ENCODE measurements at places on chromosomes 11 and 22.

DNA sequence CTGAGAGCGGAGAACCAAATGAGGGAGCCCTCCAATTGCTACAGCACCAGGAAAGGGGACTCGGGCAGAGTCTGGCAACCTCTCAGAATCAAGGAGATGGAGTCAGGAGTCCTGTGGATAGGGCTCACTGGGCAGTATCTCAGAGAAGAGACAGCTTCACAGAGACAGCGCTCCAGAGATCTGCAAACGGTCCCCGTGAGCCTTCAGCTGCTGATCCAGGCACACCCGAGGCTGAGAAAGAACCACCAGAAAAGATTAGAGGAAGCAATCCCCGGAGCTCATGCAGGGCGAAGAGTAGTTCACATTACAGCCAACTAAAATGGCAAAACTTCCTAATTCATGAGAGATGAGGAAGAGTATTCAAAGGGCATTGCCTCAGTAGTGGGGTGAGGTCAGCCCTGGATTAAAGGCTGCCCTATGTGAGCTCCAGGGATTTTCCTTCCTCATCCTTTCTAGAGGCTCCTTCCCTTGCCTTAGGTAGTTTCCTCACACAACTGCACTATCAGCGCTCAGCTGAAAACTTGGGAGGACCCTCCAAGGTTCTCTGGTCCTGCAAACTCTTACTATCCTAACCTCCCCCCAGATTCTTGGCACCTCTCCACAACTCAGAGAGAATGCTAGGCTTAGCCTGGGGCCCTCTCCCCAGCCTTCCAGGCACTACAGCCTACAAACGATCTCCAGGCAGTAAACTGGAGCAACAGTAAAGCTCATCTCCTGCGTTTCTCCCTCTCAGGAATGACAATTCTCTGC, 23.7 kb downstream of the SCN4B start:
- DNase-seq, result no peak

DNA sequence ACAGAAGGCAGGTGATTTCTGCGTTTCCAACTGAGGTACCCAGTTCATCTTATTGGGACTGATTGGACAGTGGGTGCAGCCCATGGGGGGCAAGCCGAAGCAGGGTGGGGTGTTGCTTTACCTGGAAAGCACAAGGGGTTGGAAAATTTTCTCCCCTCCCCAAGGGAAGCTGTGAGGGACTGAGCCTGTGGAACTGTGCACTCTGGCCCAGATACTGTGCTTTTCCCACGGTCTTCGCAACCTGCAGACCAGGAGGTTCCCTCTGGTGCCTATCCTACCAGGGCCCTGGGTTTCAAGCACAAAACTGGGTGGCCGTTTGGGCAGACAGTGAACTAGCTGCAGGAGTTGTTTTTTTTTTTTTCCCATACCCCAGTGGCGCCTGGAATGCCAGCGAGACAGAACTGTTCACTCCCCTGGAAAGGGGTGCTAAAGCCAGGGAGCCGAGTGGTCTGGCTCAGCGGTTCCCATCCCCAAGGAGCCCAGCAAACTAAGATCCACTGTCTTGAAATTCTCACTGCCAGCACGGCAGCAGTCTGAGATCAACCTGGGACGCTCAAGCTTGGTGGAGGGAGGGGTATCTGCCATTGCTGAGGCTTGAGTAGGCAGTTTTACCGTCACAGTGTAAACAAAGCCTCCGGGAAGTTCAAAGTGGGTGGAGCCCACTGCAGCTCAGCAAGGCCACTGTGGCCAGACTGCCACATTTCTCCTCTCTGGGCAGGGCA, 97.2 kb downstream of the JRKL start:
- no peak for DNase-seq

- DNase-seq, result no peak
Observed at GRCh38 chr22:40265783-40266182, 80.5 kb upstream of the ADSL start.

- peak; percentile 2 for DNase-seq
Observed at GRCh38 chr11:93444617-93445073, 98.5 kb downstream of the SMCO4 start.

DNA sequence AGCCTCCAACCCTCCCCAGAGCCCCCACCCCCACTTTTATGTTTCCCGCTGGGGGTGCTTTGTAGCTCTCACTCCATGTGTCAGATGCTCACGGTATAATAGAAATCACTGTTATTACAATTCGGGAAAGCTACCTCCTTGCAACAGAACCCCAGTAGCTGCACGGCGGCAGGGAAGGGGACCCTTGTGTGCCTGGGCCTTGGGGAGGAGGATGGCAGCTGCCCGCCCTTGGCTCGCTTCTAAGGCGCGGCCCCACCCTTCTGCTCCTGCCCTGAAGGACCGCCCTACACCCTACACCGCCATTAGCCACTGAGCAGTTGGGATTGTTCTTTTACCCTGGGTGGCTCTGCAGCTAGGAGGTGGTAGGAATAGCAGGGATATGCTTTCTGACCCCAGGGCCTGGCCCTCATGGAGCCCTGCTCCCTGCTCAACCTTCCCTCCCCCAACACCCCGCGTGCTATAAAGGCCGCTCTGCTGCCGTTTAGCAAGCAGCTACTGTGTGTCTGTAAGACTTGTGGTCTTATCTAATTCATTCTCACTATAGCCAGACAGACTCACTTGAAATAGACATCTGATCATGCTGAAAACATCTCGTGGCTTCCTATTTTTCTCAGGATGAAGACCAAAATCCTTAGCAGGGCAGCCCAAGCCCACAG, 219.7 kb downstream of the CEP164 start:
- no peak for DNase-seq
